ENCODE measurements at places on chromosomes 6 and 20. TPM values are rescaled to one million over a fixed set of nuclear protein-coding genes. Genes with fewer than 3 reads are reported as not detected.
A peak's percentile ranks its signal among the peaks of the same experiment; 100 is the strongest.

DNA sequence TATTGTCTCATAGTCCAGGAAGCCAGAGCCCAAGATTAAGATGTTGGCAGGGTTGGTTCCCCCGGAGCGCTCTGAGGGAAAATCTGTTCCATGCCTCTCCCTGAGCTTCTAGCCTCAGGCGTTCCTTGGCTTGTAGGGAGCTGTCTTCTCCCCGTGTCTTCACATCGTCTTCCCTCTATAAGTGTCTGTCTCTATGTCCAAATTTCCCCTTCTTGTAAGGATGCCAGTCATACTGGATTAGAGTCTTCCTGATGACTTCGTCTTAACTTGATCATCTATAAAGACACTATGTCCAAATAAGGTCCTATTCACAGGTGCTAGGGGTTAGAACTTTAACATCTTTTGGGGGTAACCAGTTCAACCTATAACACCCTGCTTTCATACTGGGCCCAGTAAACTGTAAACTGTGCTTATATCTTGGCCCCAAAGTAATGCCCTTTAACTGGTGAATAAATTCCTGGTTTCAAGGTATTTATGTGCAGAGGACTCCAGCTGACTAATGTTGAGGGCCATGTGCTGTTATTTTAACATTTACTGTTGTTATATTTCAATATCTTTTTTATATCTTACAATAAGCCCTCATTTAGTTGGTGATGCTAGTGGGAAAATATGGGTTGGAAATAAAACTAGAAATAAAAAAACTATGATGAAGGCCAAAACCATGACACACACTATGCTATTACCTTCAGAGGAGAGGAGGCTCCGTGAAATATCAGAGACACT lies 101.7 kb upstream of the IYD start:
- no peak for DNase-seq

- DNase-seq = peak; percentile 37
Measured at GRCh38 chr6:96301781-96302180, 219.8 kb upstream of the UFL1 start.

DNA sequence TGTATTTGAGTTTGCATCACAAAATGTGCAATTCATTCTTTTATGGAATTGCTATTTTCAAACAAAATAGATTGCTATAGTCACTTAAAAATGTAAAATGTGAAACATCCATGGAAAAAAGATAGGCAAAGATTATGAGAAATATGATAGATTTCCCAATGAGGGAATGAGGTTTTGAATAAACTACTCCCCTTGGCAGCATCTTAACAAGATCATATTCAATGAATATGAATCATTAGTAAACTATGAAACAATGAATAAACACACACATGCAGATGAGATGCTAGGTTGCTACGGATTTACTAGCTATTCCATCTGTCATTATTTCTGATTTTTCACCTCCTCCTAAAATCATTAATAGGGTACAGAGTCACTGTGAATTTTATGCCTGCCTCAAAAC lies 401.8 kb downstream of the PHF3 start:
- peak; percentile 19 for DNase-seq

- no peak for DNase-seq
Measured at GRCh38 chr6:139713900-139714506, 339.6 kb upstream of the CITED2 start.

DNA sequence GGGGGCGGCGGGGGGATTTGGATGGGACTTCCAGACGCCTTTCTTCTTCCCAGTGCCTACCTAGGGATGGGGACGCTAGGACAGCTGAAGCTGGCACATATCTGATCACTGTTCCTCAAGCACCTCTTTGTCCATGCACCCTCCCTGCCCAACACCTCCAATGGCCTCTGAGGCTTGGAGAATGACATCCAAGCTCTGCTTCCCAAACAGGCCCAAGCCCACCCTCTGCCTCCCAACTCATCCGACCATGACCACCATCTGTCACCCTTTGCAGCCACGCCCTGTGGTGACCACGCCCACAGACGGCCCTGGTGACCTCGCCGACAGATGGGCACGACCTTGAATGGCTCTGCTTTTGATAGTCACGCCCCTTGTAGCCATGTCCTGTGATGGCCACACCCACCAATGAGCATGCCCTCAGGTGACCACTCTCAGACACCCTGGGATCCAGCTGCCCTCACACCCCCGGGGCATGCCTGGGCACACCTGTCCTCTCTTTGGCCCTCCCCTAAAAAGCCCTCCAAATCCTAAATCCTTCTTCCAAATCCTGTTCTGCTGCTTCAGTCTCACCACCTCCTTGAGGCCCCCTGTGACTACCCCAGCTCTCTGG lies 51.0 kb downstream of the SSR1 start:
- no peak for DNase-seq

DNA sequence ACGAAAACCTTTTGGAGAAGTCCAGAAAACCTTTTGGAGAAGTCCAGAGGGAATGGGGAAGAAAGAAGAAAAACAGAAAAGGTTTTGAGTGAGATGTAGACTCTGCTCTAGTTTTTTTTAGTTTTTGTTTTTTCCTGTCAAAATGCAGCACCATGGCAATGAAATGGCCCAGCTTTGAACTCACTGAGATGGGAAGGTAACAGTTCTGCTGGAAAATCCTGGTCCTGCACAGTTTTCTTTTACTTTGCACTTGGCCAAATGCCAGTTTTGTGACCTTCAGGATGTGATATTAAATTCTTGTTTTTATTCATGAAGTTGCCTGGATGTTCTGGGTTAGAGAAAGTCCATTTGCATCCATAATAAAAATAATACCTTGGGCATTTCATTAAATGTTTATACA lies 145.7 kb downstream of the CFAP61 start:
- no peak for DNase-seq

ENPP5 gene
- total RNA-seq = 2.5 TPM

CGA gene
- total RNA-seq = not detected

ANKEF1 gene
- 3.5 TPM for total RNA-seq

SLA2 gene
- not detected for total RNA-seq

RNF144B gene
- total RNA-seq = 0.83 TPM

HLA-DQA1 gene
- not detected for total RNA-seq

OPRM1 gene
- total RNA-seq = not detected

RAET1E gene
- total RNA-seq = 1.5 TPM
